ENCODE measurements at places on chromosomes 4 and X.

- no peak for DNase-seq
These were observed 63.4 kb upstream of the ENPEP start for GRCh38 chr4:110412354-110413065.

- DNase-seq = no peak
These were observed 314.9 kb upstream of the TRAM1L1 start for GRCh38 chr4:117400039-117400835.

GRCh38 chrX:148426467-148426866 is 74.0 kb upstream of the AFF2 start:
- no peak for DNase-seq

- no peak for DNase-seq
These were observed 3.0 kb downstream of the GIMD1 start for GRCh38 chr4:106365613-106366012.

- DNase-seq = no peak
These were observed 205.5 kb downstream of the MID1 start for GRCh38 chrX:10414862-10415261.

DNA sequence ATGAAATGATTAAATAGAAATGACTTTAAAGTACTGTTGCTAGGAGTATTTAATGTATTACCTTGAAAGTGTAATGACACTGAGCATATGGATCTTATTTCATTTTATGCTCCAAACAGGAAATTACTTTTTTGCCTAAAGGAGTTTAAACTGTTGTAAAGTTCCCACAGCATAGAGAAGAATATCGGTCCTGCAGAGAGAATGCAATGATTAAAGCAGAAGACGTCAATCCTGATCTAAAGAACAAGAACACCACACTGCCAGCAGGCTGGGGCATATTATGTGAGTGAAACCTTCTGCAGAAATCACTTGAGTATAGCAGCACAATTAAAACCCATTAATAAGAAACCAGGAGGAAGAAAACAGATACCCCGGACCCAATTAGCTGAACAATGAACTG is 72.8 kb upstream of the CAMK2D start:
- DNase-seq = no peak

DNA sequence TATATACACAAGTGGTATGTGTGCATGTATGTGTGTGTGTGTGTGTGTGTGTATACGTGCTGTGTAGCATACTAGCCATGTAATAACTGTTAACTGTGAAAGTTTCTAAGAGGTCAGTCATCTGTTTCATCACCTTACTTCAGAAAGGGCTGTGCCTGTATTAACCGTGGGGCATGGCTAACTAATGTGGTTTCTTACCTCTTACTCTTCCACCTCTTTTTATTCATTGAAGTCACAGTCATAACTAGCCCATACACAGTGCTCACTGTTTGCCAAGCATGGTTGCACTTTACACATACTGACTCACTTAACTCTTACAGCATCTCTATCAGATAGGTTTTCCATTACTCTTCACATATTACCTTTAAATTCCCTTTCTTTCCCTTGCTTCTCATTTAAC is 23.7 kb upstream of the LRAT start:
- no peak for DNase-seq

GRCh38 chr4:105551965-105552746 is at the start of gene ARHGEF38:
TSS of gene ARHGEF38 (plus strand) at chr4:105552620. CDS start at chr4:105552766, 146 bp downstream.
- no peak for DNase-seq

DNA sequence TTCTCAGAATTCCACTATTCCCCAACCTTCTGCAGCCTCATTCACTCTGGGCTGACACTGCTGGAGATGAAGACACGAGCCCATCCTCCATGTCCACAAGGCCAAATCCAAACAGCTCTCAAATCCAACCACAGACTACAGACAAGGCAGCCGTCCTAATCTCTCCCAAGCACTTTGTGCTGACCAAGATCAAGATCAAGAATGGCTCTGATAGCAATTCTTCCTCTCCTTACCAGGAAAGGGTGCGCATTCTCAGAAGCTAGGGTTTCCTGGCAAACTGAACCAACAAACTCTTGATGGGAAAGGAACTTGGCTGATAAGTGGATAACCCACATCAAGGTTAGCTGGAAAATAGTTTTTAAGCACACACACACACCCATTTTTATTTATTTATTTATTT is 26.5 kb downstream of the RELL1 start:
- DNase-seq = no peak

DNA sequence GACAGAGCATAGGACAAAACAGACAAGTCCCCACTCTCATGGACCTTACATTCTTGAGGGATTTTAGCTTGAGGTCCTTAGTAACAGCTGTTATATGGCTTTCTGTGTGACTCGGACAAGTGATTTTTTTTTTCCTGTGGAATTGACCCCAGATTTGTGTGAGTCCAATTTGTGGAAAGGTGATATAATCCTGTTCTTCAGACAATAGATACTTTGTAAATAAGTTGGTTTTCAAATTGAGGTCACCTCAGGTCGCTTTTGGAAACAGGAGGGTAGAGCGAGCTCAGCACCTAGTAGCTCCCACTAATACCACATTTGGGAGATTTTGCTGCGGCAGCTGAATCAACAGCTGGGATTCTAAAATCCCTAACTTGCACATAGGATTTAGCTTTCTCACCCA is 1008.8 kb downstream of the ADGRL3 start:
- DNase-seq = no peak

DNA sequence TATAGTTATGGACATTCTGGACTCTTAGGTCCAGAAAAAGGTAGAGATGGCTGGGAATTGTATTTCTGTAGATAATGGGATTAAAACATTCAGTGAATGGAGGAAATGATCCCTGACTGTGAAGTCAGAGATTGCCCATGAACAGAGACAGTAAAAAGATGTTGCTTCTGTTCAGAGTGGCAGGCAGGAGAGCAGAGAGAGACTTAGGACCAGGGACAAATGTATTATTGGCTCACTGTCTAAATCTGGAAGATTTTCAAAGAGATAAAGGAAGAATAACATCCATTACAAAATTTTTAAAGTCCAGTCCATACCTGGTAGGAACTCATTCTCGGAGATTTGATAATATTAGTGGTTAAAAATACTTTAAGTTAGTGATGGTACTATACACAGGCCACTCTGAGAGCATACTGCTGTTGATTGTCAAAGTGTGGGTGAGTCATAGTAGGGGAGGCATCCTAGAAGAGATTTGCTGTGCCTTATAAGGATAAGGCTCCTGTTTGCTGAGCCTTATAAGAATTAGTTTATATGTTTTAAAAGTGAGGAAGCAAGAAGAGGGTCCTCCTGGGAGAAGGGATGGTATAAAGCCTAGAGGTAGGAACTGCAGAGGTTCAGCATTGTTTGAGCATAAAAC is 53.0 kb downstream of the JADE3 start:
- no peak for DNase-seq

GRCh38 chr4:1523907-1524636 is 117.8 kb upstream of the NKX1-1 start:
- DNase-seq = no peak

DNA sequence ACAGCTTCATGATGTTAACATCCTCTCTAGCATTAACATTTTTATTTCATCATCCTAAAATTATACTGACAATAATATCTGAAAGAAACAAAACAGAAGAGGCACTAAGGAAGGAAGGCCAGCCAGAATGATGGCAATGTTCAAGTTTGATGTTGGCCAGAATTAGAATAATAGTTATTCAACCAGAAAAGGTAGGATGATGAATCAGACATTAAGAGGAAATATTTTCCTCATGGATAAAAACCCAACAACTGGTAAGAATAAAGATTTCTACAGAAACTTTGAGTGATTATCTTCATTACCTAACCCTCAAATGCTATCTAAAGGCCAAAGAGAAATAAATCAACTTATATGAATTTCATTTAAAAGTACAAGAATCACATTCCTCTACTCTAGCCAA is 105.2 kb downstream of the PDE5A start:
- DNase-seq = no peak

- DNase-seq = no peak
These were observed 29.3 kb downstream of the DYNLT3 start for GRCh38 chrX:37818031-37818430.

DNA sequence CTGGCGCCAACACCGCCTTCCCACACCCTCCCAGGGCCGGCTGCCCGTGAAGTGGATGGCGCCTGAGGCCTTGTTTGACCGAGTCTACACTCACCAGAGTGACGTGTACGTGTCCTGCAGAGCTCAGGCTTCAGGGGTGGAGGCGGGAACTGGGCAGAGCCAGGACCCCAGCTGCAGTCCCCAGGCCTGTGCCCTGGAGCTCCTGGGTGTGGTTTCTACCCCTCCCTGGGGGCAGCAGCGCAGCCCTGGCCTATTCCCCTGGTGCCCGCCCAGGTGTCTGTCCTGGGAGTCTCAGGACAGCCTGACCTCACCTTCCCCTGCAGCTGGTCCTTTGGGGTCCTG is 13.1 kb downstream of the FGFR3 start:
- no peak for DNase-seq

DNA sequence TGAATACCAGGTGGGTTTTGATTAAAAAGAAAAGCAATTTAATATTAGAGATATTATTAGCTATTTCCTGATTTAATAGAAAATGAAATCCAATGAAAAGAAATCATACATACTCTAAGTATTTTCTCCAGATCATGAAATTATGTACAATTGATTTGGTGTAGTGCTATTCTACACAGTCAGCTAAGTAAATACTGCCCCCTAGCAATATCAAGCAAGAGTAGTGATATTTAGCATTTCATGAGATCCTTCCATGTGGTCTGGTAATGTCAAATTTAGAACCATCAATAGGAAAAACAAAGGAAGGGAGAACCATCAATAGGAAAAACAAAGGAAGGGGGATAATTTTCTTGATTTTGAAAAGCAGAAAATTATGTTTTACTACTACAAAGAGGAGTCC is 114.6 kb downstream of the TBCK start:
- no peak for DNase-seq

DNA sequence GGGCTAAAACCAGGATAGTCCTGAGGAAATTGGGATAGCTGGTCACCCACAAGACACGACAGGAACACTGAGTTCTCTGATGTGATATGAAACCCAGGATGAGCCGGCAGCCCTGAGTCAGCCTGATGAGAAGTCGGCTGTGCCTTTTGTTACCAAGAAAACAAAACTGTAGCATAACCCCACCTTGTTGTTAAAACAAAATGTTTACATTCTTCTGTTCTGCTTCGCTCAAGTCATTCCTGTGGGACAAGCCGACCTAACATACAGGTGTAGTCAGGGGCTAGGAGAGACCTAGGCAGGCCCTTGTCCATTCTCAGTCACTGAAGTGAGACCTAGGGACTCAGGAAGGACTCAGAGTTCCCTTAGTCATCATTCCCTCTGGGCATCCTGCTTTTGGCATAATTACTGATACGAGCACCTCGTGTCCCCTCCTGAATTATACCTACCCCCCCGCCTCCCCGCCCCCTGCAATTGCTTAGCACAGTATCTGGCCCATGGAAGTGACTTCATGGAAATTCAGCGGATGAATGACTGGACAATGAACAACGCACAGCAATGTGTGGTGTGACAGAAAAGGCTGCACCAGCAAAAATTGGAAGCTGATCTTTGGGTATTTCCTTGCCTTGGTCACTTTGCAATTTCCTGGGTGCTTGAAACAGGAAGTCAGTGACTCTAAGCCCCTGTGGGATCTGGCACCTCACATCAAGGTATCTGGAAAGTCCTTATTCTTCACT is 31.9 kb upstream of the TLR2 start:
- DNase-seq = no peak

DNA sequence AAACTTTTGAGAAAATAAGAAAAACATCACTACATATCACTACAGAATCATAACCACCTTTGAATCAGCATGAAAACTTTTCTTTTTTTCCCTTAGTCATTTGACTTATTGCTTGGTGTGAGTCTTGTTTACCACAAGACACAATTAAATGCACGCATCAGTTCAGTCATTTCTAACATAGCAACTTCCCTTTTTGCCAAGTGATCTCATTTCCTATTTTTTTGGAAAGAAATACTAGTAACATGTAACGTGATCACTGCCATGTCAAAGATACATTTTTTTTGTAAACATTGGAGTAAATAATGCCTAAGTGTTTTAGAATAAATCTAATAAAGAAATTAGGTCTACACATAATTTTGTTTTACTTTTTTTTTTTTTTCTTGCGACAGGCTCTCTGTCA is 5.1 kb upstream of the CXCL8 start:
- DNase-seq = no peak

DNA sequence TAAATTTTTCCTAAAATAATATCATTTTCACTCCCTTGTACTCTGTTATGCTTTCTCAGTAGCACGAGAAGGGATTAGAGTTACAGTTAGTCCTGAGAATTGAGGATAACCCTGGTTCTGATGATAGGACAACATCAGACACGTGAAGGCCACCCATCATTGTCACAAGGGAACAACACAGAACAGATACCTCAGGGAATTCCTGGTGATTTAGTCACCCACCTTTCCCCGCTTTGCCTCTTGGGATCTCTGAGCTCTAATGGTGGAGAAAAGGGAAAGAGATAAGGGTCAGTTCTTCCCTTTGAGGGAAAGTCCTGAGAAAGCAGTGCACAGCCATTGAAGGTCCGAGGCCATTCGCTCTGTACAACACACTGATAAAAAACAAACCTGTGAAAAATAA is 112.3 kb upstream of the GALNT7 start:
- no peak for DNase-seq

DNA sequence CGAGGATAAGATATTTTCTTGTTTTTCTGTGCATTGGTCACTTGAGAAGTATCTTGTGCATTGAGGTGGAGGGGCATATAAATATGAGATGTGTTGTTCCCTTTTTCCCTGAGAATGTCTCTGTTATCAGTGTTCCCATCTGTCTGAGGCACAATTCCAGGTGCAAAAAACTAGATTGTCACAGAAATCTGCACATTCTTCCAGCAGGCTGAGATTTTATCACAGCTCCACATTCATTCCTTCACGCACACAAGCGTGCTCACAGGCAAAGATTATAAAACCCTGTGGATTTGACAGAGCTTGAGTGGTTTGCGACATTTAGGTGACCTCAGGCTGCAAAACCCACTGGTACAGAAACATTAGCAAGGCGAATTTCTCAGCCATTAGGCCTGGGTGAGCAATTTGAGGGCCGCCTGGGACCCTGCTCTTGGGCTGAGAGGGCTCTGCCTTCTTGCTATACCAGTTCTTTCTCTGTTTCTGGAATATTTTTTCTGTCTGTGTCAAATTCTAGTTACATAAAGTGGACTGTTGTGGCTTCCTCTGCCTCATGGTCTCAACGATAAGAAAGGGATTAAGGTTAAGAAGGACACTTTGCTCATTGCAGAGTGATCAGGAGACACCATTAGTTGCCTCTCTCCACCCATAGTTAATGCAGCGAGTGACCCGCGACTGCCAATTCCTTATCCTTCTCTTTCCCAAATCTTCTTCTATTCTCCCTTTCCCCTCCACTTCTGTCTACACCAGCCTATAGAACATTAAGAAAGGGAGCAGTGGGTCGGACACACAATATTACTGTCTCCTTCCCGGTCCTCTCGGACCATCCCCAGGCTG is 86.7 kb upstream of the C1QTNF7 start:
- no peak for DNase-seq

DNA sequence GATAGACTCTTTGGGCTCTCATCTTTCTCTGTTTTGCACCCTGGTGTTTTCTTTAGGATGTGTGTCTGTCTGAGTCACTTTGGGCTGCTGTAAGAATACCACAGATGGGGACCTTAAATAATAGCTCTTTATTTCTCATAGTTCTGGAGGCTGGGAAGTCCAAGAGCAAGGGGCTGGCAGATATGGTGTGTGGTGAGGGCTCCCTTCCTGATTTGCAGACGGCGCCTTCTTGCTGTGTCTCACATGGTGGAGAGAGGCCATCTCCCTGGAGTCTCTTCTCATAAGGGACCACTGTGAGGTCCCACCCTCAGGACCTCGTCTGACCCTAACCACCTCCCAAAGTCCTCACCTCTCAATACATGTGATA is 93.7 kb upstream of the ADRA2C start:
- DNase-seq = no peak

All from endothelial cell (in vitro differentiated cells).